T-cell (primary cell): ENCODE measurements at places on chromosomes 11 and 22. TPM values are rescaled to one million over a fixed set of nuclear protein-coding genes. Genes with fewer than 3 reads are reported as not detected.

DNA sequence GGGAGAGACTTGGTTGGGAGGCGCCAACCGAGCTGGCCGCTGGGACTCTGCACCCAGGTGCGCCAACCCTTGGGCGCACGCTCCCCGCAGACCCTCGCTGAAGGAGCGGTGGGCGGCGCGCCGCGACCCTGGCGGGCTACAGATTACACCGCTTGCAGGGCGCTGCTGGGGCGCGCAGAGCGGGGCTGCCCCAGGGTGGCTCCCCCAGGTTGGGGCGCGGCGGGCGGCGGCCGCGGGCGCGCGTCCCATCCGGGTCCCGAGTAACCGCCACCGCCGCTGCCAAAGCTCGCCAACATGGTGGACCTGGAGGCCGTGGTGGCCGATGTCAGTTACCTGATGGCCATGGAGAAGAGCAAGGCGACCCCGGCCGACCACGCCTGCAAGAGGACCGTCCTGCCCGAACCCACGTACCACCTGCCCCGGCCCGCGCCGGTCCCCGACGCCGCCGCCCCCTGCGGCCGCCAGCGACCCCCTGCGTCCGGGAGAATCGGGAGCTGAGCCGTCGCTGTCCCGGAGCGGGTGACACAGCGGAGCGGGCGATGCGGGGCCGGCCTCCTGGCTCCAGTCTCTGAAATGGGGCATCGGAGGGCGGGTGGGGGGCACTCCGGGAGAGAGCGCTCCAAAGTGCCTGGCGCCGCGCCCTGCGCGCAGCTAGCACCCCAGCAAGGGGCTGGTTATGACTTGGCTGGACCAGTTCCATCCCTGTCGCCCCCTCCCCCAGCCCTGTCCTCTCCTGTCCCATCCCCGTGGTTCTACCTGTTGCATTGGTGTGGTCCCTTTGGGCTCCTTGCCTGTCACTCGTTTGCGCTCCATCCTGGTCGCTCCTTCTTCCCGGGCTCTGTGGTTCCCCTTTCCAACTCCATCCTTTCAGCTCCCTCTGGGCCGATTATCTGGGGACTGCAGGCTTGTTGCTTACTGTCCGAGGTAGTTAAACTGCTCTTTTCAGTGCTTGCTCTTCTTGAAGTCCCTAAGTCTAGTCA lies 143.3 kb upstream of the GRK3 start:
- DNase-seq, result no peak

DNA sequence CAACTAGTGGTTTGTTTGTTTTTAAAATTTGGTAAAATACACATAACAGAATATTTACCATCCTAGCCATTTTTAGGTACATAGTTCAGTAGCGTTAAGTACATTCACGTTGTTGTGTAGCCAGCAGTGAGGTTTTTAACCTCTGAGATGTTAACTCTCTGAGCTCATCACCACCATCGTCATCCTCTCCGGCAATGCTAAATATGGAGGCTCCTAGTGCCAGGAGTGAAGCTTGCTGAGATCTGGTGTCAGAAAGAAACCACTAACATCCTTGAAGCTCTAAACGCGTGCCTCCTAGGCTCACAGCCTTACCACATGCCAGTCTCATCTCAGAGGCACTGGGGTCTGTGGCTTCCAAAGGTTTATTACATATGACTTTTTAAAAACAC lies 330.2 kb upstream of the B3GAT1 start:
- DNase-seq, result peak; percentile 16

DNA sequence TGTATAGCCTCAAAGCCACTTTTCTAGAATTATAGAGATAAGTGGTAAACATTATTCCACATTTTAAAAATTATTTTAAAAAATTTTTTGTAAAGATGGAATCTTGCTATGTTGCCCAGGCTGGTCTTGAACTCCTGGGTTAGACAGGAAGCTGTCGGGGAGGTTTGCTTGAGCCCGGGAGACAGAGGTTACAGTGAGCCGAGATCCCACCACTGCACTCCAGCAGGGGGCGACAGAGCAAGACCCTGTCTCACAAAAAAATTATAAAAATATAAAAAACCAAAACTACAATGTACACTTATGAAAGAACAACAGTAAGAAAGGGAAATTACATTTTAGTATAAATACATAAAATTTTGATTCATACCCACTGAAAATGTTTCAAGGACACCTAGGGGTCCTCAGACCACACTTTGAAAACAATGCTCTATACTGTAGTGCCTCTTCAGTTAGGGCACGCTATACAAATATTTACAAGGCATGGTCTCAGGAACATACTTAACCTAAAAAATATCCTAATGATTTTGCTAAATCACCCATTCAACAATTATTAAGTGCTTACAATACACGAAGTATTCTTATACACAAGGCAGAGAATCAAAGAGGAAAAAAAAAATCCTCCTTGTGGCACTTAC lies 111.2 kb downstream of the MRTFA start:
- peak; percentile 65 for DNase-seq

- no peak for DNase-seq
Observed at GRCh38 chr11:130601141-130601540, 152.7 kb downstream of the ADAMTS15 start.

DNA sequence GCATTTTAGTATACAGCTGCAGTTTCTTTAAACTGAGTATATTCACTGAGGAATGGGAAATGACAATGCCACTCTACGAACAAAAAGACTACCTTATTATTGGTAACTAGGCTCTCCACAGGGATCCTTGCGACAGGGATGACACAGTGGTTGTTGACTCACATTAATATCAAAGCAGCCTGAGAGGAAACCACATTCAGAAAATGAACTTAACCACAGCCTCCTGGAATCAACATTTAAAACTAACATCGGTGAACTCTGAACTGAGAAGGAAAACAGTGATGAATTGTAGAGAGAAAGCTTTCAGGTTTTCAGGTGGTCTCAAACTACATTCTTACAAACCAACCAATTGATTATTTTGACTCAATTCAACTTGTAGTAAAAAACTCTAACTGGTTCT lies 90.3 kb upstream of the MTMR2 start:
- DNase-seq, result peak; percentile 43

The BIK gene
- total RNA-seq, result 2.7 TPM

DNA sequence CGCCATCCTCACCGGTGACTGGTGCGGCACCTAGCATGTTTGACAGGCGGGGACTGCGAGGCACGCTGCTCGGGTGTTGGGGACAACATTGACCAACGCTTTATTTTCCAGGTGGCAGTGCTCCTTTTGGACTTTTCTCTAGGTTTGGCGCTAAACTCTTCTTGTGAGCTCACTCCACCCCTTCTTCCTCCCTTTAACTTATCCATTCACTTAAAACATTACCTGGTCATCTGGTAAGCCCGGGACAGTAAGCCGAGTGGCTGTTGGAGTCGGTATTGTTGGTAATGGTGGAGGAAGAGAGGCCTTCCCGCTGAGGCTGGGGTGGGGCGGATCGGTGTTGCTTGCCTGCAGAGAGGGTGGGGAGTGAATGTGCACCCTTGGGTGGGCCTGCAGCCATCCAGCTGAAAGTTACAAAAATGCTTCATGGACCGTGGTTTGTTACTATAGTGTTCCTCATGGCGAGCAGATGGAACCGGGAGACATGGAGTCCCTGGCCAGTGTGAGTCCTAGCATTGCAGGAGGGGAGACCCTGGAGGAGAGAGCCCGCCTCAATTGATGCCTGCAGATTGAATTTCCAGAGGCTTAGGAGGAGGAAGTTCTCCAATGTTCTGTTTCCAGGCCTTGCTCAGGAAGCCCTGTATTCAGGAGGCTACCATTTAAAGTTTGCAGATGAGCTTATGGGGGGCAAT lies 1.1 kb downstream of the NEAT1 start:
- DNase-seq, result no peak

GRCh38 chr11:71962428-71963038 lies 33.7 kb downstream of the RNF121 start:
- DNase-seq, result no peak

- DNase-seq, result no peak
Observed at GRCh38 chr11:93267383-93267782, 63.2 kb upstream of the DEUP1 start.

GRCh38 chr11:120651836-120652235 lies 140.3 kb downstream of the GRIK4 start:
- no peak for DNase-seq

DNA sequence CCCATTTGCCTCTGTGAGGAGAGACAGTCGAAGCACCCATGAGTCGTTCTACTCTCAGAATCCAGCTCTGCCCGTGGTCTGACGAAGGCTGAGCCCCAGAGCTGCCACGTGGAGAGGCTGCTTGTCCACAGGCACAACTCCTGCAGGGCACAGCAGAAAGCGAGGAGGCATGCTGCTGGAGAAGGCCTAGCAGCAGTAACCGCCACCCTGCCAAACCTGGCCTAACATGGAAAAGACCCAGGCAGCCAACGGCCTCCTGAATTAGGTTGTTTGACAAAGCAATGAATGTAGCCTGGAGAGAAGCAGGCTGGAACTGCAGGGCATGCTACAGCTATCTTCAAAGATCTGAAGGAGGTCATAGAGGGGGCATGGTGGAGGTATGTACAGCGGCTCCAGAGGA lies 89.7 kb downstream of the SNX19 start:
- DNase-seq, result no peak

- no peak for DNase-seq
Observed at GRCh38 chr11:100163471-100163870, 523.6 kb upstream of the ARHGAP42 start.

DNA sequence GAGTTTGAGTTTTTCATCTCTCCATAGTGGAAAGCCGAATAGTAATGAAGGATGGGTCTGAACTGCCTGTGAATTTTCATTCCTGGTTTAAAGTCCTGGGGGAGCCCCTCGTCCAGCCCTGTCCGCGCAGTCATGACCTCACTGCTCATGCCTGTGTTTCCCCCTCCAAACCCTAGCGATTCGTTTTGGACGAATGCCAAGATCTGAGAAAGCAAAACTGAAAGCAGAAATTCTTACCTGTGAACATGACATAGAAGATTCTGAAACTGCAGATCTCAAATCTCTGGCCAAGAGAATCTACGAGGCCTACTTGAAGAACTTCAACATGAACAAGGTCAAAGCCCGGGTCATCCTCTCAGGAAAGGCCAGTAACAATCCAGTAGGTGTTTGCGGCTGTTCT lies 30.5 kb downstream of the CDPF1 start:
- DNase-seq, result no peak
